NCI-H1105 (cell line): ENCODE measurements at places on chromosomes 2 and 18.

- DNase-seq: no peak
These were observed 8.6 kb upstream of the ATP6V1B1 start for GRCh38 chr2:70927138-70927537.

- DNase-seq: no peak
These were observed 37.8 kb downstream of the FAM168B start for GRCh38 chr2:131055169-131056065.

DNA sequence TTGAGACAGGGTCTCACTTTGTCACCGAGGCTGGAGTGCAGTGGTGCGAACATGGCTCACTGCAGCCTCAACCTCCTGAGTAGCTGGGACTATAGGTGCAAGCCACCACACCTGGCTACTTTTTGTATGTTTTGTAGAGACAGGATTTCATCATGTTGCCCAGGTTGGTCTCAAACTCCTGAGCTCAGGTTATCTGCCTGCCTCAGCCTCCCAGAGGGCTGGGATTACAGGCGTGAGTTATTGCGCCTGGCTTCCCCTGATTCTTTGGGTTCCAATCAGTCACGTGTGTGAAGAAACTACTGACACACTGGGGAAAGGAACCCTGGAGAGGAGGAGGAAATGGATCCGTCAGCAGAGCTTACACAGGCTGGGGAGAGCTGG is 22.3 kb upstream of the RAB10 start:
- DNase-seq: no peak

DNA sequence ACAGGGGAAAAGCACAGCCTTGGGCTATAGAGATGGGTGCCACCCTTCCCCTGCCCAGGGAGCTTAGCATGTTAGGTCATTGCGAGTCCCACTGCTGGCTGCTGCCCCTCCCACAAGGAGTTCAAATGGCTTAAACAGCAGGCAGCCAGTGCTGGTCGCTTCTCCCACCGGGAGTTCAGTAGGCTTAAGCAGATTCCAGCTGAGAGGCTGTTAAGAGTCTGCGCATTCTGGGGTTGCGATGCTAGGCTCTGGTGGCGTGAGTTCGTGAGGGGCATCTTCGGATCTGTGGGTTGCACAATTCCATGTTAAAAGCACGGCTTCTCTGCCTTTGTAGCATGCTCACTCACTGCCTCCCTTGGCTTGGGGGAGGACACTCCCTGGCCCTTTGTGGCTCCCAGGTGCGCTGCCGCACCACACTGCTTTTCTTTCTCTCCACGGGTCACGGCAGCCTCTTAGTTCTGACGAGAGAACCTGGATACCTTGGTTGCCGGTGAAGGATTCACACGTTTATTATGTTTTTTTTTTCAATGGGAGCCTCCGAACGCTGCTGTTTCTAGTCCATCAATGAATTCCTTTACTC is 93.2 kb downstream of the UNC80 start:
- no peak for DNase-seq

DNA sequence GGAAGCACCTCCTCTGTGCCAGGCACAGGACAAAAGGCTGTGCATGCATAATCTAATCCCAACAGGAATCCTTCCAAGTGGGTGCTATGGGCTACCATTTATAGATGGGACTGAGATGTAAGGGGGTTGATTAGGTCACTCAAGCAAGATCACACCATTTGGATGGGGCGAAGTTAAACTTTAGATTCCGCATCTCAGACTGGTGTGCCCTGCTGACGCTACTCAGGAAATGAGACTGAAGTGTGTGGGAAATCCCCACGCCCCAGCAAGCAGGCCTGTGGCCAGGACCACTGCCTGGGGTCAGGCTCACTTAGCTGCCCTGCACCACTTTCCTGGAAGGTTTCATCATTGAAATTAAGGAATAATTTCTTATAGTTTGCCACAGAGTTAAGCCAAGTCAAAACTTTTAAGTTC is 70.5 kb upstream of the PPP1CB start:
- DNase-seq: no peak
